ENCODE measurements at places on chromosomes 4 and X.

DNA sequence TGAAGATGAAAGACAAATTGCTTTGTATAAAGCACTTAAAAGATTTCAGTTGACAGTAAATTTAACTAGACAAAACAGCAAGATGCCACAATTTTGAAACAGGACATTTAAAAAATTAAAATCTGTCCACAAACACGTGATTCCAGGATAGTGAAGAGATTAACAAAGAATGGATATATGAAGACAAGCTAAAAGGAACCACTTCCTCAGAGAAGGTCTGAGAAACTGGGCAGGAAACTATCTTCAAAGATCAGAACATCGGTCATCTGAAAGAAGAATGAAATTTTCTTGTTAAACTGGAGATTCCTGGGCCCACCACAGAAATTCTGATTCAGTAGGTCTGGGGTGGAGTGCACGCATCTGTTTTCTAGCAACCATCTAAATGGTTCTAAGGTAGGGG, 1.4 kb downstream of the RWDD4 start:
- DNase-seq: no peak

DNA sequence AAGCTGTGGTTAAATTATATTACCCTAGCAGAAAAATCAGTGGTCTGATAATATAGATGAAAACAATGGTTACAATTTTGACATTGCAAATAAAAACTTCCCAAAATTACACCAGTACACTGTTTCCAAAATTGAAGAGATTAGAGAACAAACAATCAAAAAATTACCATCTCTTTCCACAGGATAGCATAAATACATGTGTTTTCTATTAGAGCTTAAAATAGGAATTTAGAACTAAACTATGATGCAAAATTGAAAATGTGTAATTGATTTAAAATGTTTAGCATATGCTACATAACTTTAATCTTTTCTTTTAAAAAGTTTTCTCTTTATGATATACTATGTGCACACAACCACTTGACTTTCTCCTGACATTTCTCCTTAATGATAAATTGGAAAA, 6.7 kb downstream of the EDNRA start:
- DNase-seq: no peak

DNA sequence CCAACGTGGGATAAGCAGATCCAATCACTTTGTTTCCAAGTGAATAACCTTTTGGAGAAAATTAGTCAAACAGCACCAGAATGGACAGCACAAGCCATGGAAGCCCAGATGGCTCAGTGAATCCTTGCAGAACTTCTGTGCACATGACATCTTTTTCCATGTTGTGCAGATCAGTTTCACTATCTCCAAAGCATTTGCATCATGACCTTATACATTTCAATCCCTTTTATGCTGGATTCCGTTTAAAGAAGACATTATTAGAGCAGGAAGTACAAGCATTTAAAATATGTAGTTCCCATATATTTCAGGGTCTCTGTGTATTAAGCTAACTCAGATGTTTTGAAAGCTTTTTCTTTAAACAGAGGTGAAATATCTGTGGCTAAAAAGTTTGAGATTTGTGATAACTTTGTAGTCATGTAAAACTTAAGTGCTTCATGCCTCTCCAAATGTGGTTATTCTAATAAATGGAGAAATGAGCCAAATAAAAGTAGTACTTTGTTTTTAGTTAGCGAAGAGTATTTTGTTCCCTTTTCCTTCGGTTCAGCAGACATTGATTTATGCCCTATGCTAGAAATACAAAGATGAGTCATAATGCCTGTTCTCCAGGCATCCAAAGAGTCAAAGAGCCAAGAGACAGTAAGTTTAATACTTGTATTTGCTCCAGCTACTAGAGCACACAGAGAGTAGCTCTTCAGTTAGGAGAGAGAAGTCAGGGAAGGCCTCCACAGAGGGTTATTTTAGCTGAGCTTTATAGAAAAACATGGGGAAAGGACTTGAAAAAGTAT, 39.0 kb downstream of the PLAC8 start:
- DNase-seq: no peak

DNA sequence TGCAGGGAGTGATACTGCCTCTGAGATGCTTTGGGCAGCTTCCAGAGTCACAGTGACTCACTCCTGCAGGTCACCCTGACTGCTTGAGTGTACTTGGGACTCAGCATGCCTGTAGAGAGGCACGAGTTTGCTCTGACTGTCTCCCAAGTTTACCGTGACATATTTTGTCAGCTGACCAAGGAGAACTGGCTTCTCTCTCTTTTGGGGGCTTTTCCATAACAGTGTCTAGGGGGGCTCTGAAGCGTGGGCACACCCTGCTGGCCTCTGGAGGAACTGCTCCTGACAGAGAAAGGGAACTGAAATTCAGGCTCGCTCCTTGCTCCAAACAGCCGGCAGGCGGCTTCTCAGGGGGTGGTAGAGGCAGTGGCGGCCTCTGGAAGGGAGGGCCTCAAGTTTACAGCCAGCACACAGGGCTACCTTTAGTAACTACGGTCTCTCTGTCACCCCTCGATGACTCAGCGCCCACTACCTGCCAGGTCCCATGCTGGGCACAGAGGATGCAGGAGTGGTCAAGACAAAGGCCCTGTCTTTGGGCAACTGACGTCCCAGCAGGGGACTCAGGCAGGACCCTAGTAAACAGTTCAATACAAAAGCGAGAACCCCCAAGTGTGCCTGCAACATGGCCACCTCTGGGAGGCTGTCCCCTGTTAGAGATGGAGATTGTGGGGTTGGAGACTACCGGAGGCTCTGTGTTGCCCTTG, 17.8 kb downstream of the ZNF185 start:
- DNase-seq: no peak

GRCh38 chr4:12724510-12724909, 759.6 kb downstream of the RAB28 start:
- no peak for DNase-seq

GRCh38 chrX:283115-283845, 2.1 kb downstream of the PLCXD1 start:
- peak; percentile 93 for DNase-seq

DNA sequence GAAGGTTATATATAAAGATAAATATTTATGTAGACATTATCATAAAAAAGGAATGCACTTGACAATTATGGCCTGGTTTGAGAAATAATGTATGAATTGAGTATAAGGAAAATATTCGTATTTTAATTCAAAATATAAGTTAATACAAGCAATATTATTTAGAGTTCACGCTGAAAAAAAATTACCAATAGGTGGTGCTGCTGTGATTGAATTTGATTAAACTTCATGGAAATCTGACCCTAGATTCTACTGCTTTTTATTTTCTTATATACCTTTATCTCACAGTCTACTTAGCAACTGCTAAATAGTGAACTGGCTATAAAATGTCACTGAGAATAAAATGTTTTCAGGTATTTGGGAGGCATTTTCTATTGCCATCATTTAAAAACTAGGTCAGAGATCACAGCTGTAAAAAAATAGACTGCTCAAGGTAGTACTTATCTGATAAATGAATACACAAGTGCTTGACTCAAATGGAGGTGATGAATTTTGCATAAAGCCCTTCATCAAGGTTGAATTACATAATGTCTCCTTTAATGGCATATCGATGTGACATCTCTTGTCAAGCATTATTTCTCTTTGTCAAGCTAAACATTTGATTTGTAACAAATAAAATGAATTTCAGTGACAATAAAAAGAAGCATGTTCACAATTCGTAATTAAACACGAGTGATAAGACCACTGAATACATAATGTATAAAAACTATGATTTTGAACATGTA, 1638.8 kb upstream of the PCDH7 start:
- DNase-seq: no peak

DNA sequence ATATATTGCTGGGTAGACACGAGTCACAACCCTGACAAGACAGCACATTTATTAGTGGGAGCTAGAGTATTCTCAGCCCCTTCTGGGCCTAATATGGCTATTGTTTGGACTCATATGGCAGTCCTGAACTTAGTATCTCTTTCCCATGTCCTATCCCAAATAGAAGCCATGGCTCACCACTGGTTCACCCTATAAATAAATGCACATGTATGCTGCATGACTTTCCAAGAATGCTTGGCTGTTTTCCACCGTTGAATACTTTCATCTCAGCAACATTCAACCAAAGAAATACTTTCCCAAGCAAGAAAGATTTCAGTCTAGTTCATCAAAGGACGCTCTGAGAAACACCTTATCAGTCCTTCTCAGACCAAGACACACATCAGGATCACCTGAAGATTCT, 36.7 kb downstream of the SMPX start:
- DNase-seq: no peak

GRCh38 chr4:385934-386707, 48.5 kb downstream of the ZNF141 start:
- no peak for DNase-seq

GRCh38 chr4:14829795-14830194, 172.5 kb upstream of the CPEB2 start:
- DNase-seq: no peak

GRCh38 chr4:151553874-151554273, 144.9 kb downstream of the FHIP1A start:
- DNase-seq: no peak
